ENCODE measurements at places on chromosomes 7 and 10.

- no peak for DNase-seq
These were observed 59.6 kb downstream of the BRI3 start for GRCh38 chr7:98341106-98341505.

- DNase-seq, result no peak
These were observed 115.1 kb downstream of the GNAI1 start for GRCh38 chr7:80249619-80250295.

DNA sequence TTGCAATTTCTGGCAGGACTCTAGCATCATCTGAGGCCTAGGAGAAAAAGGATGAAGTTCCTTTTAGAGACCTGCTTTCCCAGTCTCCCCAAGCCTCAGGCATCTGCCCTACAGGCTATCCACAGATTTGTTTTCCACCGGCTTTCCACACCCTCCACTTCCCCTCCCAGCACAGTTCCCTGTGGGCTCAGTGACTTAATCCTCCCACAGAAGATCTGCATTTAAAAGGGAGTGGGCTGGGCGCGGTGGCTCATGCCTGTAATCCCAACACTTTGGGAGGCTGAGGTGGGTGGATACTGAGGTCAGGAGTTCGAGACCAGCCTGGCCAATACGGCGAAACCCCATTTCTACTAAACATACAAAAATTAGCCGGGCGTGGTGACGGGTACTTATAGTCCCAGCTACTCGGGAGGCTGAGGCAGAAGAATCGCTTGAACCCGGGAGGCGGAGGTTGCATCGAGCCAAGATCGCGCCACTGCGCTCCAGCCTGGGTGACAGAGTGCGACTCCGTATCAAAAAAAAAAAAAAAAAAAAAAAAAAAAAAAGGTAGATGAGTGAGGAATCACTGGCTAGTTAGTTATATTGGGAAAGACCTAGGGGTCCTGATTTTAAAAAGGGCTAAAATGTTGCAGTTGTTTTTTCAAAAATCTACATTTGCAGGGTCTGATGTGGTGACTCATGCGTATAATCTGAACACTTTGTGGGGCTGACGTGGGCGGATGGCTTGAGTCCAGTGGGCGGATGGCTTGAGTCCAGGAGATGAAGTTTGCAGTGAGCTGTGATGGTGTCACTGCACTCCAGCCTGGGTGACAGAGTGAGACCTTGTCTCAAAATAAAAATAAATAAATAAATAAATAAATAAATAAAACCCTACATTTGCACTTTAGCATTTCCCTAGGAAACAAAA is 119.5 kb downstream of the BAMBI start:
- no peak for DNase-seq

GRCh38 chr10:12241810-12242529 is 46.0 kb downstream of the CDC123 start:
- DNase-seq, result no peak

GRCh38 chr7:101231644-101232043 is 6.0 kb downstream of the CLDN15 start:
- no peak for DNase-seq

- no peak for DNase-seq
These were observed 415.9 kb downstream of the RPS24 start for GRCh38 chr10:78449554-78449953.

- DNase-seq, result no peak
These were observed 41.8 kb downstream of the TMEM168 start for GRCh38 chr7:112748381-112748780.

DNA sequence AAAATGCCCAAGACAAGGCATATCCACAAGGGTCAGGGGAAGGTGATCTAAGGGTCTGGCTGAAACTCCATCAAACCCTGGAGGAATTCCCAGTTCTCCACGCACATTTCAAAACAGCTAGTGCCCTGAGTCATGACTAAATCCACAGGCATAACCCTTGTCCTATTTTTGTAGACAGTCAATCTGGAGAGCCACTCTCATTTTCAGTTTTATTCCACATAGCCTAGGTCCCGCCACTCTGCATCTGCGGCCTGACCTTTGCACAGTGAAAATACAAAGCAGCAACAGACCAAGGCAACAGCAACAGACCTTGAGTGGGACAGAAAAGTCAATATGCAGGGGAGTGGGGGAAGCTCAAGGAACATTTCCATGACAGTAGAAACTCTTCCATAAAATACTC is 201.4 kb upstream of the NPVF start:
- no peak for DNase-seq

DNA sequence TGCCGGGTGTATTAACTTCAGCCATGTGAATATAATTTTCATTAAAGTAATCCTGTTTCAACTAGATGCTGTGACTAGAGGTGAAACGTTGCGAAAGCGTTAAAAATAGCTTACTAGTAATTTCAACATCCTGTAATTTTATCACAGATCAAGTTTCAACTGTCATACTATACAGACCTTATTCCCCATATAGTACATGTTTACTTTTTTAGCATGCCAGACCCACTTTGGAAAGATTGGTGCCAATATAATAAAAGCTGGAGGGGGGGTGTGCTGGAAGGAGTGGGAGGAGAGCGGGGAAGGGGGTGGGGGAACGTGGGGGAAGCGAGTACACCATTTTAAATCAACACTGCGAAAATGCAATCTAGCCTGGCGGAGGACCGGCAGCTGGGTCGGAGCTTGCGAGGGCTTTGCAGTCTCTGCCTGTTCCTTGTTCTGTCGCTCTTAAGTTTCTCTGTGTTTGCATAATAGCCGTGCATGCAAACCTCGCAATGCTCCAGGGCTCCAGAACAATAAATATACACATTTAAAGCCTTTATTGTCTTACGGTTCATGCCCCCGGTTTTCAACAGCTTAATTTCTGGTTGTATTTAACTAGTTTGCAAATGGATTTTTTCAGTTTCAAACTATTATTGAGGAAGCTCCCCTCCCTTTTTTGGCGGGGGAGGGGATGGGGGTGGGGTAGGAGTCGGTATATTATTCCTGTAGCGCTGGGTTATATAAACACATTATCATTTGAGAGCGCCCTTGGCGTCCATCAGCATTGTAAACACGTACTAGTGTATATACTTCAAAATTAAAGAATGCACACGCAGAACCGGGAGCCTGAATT is 1.3 kb upstream of the ARID5B start:
- DNase-seq, result no peak

DNA sequence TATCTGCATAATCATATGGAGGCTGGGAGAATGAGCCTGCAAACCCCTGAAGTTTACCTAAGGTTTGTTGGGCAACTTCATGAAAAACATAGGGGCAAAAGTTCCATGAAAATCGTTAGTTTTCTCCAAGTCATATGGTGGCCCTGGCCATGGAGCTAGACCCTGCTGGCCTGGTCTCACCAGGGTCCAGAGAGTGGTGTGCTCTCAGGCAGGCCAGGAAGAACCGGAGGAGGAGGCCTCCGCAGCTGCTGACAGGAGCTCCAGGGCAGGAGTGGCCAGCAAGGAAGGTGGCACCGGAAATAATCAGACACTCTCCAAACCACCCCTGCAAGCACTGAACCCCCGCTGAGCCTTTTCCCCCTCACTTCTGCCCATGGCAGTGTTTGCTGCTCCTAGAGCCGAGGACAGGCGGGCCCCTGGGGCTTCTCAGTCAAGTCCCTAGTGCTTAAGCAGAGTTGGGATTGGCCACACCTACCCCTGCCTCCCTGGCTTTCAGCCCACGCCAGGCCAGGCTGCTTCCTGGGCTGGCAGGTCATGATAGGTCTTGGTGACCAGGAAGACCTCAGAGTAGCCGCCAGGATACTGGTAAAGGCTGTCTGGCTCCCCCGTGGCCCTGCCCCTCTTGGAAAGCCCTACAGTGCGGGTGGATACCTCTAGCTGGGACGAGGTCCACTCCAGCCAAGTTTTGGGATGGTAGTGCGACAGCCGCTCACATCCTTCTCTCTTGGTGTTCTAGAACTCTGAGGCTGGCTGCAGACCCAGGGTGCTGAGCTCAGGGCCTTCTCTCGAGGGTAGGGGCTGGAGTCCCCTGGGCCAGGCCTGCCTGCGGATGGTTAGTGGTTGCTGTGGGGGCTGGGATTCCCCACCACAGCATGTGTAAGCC is 242.8 kb downstream of the MGMT start:
- DNase-seq, result no peak

DNA sequence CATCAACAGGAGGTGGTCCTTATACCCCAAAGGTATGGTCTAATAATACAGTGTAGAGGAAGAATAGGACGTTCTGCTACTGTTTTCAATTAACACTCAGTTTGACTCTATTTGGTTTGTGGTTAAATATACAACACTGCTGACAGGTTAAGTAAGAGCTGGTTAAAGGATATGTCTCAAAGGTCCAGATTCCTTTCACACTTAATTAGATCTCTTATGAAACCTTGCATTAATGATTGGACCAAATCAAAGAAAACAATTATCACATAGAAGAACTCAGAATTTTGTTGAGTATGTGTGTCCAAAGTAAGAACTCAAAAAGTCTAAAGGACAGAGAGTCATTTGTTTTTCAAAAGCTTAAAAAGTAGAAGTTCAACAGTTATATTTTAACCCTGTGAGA is 18.0 kb downstream of the MRLN start:
- DNase-seq, result no peak

DNA sequence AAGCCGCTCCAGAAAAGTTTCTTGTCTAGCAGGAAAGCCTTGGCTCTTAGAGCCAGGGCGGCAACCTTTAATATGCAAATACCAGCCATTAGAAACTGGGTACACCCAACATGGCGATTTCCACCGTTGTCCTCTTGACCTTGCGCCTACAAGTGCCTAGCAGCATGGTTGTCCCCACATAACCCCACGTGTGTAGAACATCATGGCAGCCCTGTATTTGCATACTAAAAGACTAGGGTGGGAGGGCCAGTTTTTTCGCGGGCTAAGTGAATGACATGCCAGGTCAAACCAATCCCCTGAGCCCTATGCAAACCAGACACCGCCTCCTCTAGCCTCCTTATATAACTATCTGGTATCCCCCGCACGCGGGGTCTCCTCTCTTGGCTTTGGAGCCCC is 58.4 kb upstream of the FZD8 start:
- no peak for DNase-seq

DNA sequence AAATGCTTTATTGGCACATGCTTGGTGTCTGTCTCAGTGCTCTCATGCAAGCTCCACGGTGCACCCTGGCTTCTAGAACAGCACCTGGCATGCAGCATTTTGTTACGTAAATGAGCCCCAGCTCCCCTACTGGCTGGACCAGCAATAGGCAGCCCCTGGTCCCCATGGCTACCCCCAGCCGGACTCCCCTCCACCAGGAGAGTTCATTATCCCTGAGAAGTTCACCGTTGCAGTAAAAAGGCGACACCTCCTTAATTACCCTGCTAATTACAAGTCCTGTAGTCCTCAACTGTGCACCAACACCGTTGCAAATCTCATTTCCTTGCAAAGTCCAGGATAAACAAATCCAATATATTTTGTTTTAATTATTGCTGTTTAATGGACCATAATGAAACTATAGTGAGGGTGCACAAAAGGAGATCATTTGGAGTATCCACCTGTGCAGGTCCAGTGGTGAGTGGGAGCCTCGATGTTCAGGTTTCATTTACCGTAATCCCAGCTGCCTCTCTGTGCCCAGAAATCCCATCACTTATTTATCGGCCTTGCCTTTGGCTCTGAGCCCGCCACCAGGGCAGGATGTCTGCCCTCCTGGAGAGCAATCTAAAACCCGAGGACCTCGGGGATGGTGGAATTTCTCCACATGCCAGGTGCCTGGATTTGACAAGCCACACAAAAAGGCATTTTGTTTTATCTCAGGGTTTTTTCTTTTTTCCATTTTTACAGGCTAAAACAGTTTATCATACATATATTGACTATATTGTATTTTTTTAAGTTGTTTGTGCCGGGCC is 12.8 kb upstream of the DRGX start:
- no peak for DNase-seq

DNA sequence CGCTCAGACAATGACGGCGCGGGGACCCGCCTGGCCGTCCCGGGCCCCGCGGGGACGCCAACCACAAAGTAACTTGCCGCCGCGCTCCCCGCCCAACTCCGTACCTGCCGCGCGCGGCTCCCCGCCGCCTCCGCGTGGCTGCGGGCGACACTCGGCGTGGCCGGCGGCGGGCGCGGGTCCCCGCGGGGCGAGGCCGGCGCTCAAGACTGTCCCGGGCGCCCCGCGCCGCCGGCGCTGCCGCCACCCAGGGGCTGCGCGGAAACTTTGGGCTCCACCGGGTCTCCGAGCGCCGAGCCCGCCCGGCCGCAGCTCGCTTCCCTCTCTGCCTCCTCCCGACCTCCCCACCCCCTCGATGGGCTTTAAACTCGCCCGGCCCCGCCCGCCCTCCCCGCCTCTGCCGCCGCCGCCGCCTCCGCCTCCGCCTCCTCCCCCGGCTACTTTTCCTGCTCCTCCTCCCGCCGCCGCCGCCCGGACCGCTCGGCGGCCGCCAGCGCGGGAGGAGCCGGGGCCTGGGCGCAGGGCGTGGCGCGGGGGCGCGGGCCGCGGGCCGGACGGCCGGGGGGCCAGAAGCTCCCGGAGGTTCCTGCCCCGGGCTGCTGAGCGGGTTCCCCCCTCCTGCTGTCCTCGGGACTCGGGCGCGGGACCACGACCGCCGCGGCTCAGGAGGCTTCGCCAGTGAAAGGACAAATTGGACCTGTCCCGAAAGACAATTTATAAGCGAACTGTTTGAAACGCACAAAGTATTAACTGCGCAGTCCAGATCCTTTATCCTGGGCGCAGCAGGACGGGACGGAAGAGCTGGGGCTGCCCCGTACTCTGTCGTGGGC is 10.6 kb upstream of the GRB10 start:
- DNase-seq, result no peak

DNA sequence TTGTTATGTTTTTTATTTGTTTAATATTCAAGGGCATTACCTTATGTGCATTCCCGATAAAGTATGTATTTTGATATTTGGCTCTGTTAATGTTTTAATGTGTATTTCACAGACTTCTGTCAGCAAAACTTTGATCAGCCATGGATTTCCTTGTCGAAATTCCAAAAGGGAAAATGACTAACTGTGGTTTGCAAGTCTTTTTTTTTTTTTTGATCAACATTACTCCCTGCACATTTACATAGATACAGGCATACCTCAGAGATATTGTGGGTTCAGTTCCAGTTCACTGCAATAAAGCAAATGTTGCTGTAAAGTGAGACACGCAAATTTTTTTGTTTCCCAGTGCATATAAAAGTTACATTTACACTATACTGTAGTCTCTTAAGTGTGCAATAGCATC is 351.9 kb downstream of the CXCL12 start:
- no peak for DNase-seq

GRCh38 chr7:134692344-134692705 is 45.7 kb downstream of the BPGM start:
- DNase-seq, result no peak

DNA sequence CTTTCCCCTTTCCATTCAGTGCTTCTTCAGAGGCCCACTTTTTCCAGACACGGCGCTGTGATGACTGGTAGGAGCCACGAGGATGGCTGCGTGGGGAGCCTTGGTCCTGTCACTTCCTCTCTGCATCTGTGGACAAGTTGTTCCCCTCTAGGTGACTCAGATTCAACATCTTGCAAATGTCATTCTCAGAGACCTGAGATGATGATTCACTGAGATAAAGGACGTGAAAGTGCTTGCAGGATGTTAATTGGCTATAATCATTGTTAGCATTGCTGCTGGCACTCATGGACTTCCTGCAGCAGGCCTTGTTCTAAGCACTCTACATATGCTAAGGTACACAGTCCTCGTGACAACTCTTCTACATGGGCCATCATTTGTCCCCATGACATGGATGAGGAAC is 489.8 kb upstream of the ZMIZ1 start:
- DNase-seq, result no peak

Measured in NT2/D1 (cell line).